GM12865 (cell line): ENCODE measurements at places on chromosomes 3 and 15.
A peak's percentile ranks its signal among the peaks of the same experiment; 100 is the strongest.

DNA sequence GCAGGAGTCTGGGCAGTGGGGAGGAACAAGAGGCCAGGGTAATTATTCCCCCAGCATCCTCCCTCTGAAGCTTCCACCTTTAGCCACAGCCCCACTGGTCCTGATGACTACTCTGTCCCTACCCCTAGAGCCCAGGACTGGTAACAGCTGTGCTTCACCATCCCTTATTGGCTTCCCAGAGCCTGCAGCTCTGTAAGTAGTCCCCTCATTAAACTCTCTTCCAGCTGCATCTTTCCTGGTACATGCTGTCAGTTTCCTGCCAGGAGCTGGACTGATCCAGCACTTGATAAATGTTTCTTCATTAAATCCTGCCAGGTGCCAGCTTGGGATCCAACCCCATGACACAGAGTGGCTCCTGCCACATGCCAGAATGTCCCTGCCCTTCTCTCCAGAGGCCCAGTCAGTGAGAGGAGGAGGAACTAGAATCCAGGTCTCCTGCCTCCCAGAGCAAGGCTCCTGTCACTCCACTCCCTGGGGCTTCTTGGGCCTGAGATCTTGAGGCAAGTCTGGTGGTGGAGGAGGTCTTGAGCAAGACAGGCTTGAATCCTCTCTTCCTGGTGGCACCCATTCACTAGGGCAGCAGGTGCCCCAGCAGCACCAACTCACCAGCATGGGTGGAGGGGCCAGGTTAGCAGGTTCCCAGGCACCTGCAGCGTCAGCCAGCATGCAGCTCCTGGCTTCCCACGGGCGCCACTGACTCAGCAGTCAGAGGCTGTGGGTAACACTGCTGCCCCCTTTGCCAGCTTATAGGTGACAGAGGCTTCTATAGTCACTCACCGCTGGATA lies 27.6 kb downstream of the FBXW12 start:
- no peak for DNase-seq

GRCh38 chr3:89184151-89184995 lies 77.0 kb downstream of the EPHA3 start:
- no peak for DNase-seq

- no peak for DNase-seq
Measured at GRCh38 chr15:67779549-67780111, 45.7 kb upstream of the SKOR1 start.

DNA sequence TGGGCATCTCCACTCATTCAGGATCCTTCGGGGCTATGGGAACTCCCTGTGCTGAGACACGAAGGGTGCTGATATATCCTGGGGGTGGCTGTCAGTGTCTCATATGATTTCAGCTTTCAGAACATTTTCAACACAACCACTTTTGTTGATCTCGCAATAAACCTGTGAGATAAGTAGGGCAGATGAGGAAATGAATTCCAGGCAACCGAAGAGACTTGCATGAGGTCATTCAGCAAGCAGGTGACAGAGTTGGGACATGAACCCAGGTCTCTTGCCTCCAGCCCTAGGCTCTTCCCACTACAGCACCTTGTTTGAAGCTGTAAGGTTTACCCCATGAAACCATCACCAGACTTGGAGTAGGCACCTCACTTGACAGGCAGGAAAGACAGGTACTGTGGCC lies 16.6 kb downstream of the DUOX1 start:
- DNase-seq: no peak

DNA sequence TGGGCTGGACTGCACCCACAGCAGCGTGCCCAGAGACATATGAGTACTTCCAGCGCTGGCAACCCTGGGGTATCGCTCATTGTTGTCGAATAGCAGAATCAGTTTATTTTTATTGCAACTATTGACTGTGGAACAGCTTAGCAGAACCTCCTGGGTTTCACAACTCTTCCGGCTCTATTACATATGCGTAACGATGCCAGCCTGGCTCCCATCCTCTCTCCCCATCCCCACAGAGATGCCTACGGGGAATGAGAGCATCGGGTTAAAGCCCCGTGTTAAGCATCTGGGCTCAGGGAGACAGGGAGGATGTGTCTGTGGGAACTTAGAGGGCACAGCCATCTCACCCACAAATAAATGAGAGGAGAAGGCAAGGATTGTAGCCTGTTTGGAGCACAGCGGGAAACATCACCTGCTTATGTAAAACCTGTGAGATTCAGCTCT lies 76.6 kb upstream of the DLG1 start:
- no peak for DNase-seq

DNA sequence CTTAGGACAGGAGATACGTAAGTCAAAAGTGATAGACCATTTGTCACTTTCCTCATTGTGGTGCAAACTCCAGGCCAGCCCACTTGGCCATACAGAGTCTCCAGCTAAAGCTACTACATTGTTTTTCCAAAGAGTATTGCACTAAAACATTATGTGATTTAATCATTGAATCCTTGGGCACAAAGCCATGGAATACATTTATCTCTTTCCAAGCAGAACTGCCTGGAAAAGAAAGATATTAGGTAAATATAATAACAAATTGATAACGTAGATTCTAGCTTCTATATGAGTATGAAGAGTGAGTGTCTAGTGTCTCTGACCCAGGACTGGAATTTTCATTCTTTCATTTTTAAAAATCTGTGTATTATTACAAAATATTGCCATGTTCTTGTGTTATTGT lies 863.7 kb upstream of the SEMA6D start:
- no peak for DNase-seq

DNA sequence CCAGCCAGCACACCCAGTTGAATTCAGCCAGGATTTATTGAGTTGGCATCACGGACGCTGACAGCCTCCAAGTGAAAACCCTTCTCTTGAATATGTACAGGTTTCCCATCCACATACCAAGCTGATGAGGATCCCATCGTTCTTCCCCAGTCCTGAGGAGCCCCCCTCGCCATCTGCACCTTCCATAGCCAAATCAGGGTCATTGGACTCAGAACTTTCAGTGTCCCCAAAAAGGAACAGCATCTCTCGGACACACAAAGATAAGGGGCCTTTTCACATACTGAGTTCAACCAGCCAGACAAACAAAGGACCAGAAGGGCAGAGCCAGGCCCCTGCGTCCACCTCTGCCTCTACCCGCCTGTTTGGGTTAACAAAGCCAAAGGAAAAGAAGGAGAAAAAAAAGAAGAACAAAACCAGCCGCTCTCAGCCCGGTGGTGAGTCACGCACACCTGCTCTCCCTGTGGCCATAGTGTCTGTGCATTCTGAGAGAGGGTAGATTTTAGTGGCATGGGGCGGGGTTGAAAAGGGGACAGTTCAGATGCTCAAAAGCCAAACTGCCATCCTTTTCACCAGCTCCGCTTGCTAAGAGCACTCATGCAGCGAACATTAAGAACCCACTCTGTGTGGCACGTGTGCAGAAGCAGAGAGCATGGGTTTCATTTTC lies 51.2 kb downstream of the KLHL25 start:
- no peak for DNase-seq

DNA sequence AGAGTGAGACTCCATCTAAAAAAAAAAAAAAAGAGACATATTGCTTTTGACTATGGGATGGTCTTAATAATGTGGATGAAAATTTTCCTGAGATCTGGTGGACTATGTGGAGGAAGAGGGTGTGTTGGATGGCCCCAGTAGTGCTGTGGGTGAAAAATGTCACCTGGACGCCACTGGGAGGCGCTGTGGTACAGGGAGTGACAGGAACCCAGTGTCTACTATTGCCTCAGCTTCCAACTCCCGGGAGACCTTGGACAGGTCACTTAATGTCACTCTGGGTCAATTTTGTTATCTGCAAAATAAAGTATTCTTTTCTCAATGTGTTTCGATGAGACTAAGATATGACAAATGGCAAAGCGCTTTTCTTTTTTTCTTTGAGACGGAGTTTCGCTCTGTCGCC lies 27.7 kb upstream of the DCP1A start:
- peak; percentile 73 for DNase-seq

GRCh38 chr15:56211960-56212550 lies 31.6 kb downstream of the RFX7 start:
- DNase-seq: no peak

DNA sequence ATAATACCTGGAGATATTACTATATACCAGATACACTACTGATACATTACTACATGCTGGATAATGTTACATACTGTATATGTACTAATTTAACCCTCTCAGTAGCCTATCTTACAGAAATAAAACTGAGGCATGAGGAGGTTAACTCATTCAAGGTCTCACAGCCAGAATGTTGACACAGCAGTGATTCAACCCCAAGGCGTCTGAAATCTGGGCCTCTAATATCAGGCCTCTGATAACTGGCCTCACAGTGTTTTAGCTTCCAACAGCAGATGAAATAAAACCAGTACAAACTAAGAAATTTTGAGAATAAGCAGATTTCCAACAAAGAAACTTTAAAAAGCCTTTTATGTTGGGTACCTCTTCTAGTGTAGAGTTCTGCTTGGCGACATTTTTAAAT lies 23.4 kb downstream of the DZIP1L start:
- no peak for DNase-seq
